ENCODE measurements at places on chromosomes 3 and 15. TPM values are rescaled to one million over a fixed set of nuclear protein-coding genes. Genes with fewer than 3 reads are reported as not detected.

TLNRD1 gene
- 12.9 TPM for total RNA-seq

OSBPL10 gene
- total RNA-seq = 13.5 TPM

MINDY2 gene
- 6.7 TPM for total RNA-seq

PIGZ gene
- 10.6 TPM for total RNA-seq

SLC2A2 gene
- not detected for total RNA-seq

P3H2 gene
- 2.7 TPM for total RNA-seq

SLC9C1 gene
- total RNA-seq = not detected

ROBO2 gene
- total RNA-seq = not detected

KBTBD13 gene
- not detected for total RNA-seq

ALG1L2 gene
- total RNA-seq = 0.54 TPM

UQCC5 gene
- total RNA-seq = 8.5 TPM
